ENCODE measurements at places on chromosomes 3 and 15.

DNA sequence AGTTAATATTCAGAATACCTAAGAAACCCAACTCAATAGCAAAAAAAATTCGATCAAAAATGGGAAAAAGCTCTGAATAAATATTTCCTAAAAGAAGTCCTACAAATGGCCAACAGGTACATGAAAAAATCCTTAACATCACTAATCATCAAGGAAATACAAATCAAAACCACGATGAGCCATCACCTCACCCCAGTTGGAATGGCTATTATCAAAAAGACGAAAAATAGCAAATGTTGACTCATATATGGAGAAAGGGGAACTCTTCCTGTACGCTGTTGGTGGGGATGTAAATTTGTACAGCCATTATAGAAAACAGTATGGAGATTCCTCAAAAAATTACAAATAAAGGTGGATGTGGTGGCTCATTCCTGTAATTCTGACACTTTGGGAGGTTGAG is 29.6 kb upstream of the SGO1 start:
- no peak for DNase-seq

GRCh38 chr3:177860184-177860583 is 662.9 kb upstream of the TBL1XR1 start:
- DNase-seq: no peak

- DNase-seq: no peak
Measured at GRCh38 chr15:42691308-42691707, 45.6 kb downstream of the CDAN1 start.

DNA sequence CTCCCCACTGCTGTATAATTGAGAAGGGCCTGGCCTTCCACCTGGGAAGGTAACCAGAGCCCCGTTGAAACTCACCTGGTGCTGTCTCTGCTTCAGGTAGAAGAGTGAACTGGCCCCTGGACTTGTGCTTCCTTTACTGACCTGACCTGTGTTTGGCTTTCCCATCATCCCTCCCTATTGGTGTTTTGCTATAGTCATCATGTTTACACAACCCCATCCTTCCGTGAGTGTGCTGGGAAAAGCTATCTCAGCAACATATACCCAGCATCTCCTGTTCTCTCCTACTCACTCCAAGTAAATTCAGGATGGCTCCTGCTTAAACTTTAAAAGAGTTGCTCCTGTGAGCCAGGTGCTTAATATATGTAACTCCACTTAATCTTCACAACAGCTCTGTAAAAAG is 77.2 kb upstream of the TSC22D2 start:
- DNase-seq: no peak

DNA sequence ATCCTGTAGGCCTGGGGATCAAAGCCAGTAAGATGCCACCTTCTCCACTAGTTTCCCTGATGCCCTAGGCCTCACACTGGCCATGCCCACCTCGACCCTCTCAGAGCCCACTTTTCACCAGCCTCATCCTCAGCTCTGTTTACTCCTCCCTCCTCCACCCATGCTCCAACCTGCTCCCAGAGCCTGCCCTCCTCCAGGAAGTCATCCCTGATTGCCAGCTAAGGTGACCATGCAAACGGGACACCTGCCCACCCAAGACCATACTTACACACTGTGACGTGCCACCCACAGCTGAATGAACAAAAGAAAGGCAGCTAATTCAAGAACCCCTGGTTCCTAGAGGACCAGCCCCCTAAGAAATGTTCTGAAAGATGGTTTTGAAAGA is 9.1 kb downstream of the PLCD1 start:
- no peak for DNase-seq

DNA sequence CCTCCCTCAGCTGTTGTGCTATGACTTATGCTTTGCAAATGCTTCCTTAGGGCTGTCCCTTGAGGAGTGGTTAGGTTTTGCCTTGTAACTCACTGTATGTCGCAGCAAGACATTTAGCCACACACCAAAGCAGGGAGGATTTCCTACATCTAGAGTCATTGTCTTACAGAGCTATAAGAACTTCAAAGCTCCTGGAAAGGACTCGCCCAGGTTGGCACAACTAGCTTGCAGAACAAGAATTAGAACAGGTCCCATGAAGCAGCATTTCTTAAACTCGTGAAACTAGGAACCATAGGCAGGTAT is 19.4 kb upstream of the ACAP2 start:
- DNase-seq: no peak

GRCh38 chr3:187490366-187490765 is 122.2 kb downstream of the RTP4 start:
- DNase-seq: no peak

DNA sequence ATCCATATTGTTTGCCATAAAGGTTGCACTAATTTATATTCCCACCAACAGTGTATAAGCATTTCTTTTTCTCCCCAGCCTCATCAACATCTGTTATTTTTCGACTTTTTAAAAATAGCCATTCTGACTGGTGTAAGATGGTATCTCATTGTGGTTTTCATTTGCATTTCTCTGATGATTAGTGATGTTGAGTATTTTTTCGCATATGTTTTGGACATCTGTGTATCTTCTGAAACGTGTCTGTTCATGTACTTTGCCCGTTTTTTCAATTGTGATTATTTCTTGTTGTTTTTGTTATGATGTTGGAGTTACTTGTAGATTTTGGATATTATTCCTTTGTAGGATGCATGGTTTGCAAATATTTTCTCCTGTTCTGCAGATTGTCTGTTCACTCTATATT is 46.5 kb downstream of the TP63 start:
- no peak for DNase-seq

DNA sequence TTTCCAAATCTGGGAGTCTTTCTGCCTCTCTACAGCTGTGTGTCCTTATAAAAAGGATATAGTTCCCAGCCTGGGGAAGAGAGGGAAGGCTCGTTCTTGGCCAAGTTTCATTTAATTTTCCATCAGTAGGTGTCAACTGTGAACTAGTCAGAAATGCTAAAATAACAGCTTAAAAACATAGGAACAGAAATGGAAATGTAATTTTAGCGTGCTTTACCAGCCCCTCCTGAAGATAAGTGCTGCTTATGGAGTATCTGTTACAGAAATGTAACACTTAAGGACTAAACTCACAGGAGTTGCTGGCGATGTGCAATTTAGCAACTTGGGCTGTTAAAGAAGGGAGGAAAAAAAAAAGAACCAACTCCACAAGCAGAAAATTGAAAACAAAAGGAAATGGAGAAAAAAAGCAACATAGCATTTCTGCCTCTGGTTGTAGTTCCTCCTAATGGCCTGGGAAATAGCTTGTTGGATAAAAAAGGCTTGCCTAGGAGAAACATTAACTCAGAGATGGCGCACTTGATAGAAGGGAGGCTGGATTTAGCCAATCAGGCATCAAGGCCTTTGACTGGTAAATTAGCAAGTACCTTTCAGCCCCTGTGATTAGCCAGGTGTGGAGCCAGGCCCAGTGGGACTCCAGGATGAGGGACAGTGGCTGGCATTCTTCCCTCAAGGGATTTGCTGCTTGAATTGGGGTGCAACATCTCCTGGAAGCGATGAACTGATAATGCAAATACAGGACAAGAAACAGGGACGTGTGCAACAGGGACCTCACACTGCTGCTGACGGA is 84.3 kb downstream of the RPLP1 start:
- DNase-seq: no peak

DNA sequence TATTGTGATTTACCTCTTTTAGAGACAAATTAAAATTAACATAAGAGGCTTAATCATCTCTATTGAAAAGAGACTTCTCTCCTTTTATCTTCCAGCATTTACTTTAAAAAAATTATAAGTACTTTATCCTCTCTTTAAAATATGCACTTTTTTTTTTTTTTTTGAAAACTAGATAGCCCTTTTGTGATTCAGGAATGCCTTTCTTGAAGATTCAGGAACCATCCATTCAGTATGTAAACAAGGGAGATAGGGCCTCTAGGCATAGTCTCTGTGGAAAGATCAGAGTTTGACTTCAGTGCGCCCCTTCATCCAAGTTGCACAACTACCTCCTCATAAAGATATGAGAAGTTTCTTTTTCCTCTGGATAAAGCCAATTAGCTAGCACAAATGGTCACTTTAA is 1163.7 kb downstream of the SI start:
- DNase-seq: no peak

GRCh38 chr3:128232376-128233178 is 79.3 kb downstream of the EEFSEC start:
- DNase-seq: no peak

DNA sequence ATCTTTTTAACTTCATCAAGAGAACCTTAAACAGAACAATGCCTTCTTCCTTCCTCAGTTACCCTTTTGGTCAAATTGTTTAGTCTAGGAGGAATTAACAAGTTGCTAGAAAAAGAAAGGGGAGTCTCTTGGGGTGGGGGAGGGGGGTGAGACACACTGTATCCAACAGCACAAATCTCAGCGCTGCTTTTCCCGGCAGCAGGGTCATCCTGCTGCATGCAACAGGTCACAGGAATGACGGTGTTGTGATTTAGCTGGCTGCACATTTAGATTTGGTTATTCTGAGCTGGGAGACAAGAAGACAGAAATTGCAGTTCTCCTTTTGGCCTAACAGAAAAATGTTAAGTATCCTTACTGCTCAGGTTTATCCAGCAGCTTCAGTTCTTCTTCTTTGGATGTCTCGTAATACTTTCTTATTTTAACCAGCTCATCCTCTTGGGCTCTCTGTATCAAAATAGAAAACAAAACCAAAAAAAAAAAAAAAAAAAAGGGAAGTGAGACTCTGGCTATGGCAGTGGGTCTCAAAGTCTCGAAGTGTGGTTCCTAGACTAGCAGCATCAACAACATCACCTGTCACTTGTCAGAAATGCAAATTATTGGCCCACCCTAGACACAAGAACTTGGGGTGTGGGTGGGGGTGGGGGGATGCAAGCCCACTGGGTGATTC is 190.5 kb downstream of the GREM1 start:
- DNase-seq: no peak

- no peak for DNase-seq
Measured at GRCh38 chr3:10434144-10434937, 71.0 kb downstream of the ATP2B2 start.

- no peak for DNase-seq
Measured at GRCh38 chr15:60374628-60375081, 23.1 kb downstream of the ANXA2 start.

DNA sequence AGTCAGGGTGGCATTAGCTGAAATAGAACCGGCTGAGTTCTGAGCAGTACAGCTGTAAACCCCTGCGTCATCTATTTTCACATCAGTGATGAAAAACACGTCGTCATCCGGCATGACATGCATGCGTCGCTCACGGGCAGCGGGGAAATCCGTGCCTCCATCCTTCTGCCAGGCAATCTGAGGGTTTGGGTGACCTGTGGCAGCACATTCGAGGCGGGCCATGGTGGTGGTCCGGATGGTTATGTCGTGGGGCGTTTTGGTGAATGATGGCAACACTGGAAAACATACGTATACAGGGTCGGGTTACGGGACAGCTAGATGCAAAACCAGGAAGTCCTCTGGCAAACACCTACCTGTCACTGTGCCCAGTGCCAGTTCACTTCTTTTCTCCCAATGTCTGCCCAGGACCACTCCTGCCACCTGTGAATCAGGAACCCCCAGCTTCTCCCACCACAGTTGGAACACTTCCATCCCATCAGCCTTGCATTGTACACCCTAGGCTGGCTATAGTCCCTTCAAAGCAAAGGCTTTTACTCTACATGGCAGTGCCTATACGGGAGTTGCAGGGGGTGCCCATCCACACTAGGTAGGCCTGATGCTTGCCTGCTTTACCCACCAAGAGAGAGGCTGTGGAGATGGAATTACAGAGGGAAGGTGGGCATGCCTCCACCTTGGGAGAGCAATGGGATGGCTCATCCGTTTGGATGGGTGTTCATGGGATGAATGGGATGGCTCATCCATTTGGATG is 116.7 kb downstream of the LRIG1 start:
- no peak for DNase-seq

- no peak for DNase-seq
Measured at GRCh38 chr3:159219231-159219630, 417.4 kb downstream of the MFSD1 start.

DNA sequence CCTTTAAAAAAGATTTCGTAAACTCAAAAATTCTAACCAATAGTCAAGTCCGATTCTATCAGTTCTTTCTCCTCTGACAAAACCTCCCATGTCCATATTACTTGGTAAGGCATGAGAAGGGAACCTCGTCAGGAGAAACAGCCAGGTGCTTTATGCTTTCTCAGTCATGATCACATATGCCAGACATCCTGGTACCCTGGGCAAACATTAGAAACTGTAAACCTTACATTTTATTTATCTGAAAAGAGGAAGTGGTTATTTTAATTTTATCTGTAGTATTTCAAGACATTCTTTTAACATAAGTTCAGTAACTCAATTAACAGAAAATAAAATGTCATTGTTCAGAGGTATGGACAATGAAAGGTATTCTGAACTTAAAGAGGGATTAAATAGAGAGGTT is 474.8 kb upstream of the GBE1 start:
- no peak for DNase-seq

DNA sequence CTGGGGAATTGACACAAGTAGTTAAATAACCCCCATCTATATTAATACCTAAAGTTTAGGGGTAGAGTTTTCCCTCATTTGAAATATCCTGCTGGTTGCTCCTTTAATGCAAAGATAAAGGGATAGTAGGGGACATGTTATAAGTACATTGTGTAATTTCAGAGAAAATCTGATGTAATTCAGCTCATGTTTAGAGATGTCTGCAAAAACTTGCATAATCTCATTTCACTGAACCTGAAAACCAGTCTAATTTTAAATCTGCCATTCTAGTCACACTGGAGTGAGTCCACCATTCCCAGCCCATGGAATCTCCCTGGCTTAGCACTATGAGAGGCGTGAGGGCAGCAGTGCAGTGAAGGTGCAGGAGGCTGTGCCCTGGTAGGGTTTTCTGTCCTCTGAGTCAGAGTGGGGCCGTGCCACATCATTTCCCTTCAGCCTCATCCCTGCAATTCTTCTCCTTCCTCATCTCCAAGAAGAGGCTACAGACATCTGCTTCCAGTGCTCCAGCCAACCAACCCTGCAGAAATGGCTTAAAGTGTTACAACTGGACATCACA is 246.3 kb upstream of the UMPS start:
- DNase-seq: no peak
